Activated naive CD8-positive, alpha-beta T cell treated with anti-CD3 and anti-CD28 coated beads for 36 hours (primary cell): ENCODE measurements at places on chromosomes 11 and 22.

DNA sequence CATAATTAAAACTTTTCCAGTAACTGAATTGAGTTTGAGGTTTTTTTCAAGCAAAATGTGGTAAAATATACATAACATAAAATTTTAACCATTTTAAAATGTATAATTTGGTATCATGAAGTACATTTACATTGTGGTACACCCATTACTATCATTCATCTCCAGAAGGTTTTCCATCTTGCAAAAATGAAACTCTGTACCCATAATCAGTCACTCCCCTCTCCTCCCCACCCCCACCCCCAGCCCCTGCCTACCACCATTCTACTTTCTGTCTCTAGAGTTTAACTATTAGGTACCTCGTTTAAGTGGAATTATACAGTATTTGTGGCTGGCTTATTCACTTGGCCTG lies 63.7 kb downstream of the MICAL2 start:
- no peak for DNase-seq

- no peak for DNase-seq
Measured at GRCh38 chr22:22465782-22466181, 42.8 kb downstream of the ZNF280B start.

- no peak for DNase-seq
Measured at GRCh38 chr22:50423956-50424355, 50.9 kb downstream of the SBF1 start.

DNA sequence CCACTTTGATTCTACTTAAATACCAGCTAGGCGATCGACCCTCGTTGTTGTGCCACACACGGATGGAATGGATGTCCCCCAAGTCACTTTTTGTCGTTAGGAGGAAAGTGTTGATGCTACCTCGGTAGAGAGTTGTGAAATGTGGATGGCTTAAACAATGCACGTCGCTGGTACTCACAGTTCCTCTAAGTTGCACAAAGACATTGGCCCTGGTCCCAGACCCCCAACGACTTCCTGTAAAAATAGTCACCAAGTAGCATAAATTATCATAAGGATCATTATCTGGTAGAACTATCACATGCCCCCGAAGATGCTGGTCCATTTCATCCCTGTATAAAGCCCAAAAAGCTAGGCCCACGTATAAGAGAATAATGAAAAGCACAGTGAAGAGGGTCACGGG lies 3.8 kb downstream of the PKDREJ start:
- DNase-seq, result no peak

DNA sequence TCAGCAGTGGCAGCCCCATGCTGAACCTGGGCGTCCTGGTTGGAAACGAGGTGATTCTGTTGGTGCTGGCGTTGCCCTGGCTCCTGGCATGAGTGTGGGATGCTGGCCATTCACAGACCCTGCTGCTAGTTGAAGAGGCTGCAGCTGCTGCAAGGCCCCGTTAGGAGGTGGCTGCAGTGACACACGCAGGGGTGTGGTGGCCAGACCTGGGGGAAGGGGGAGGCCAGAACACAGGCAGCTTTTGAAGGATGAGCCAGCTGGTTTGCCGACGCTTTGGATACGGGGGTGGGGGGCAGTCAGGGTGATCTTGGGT lies 77.2 kb downstream of the MORC2 start:
- no peak for DNase-seq

- no peak for DNase-seq
Measured at GRCh38 chr11:105447936-105448702, 161.8 kb upstream of the GRIA4 start.

DNA sequence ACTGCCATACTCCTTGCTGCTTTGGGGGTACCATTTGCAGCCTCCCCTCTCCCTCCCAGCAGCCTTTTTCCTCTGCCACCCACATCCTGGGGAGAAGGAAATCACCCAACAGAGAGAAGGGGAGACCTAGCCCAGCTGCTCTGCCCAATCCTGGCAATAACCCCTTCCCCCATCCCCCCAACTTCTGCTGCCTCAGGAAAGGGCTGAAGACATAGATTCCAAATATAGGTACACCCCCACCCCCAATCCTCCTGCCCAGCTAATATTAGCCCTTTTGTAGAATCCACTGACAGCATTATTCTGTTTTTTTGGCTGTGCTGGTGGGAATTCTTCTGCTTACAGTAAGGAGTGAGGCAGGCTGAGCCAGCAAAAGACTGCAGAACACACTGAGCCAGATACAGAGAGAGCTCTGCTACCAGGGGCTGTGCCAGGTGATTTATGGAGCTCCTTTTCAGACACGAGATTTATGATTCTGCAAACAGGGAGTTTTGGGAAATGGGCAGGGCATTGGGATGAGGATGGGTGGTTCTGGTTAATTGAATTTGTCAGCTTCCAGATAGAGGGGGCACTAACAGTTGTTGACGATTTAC lies 164.0 kb downstream of the TENM4 start:
- DNase-seq, result no peak

- DNase-seq, result peak; percentile 89
Measured at GRCh38 chr22:29072193-29072978, 449 bp upstream of the KREMEN1 start.

DNA sequence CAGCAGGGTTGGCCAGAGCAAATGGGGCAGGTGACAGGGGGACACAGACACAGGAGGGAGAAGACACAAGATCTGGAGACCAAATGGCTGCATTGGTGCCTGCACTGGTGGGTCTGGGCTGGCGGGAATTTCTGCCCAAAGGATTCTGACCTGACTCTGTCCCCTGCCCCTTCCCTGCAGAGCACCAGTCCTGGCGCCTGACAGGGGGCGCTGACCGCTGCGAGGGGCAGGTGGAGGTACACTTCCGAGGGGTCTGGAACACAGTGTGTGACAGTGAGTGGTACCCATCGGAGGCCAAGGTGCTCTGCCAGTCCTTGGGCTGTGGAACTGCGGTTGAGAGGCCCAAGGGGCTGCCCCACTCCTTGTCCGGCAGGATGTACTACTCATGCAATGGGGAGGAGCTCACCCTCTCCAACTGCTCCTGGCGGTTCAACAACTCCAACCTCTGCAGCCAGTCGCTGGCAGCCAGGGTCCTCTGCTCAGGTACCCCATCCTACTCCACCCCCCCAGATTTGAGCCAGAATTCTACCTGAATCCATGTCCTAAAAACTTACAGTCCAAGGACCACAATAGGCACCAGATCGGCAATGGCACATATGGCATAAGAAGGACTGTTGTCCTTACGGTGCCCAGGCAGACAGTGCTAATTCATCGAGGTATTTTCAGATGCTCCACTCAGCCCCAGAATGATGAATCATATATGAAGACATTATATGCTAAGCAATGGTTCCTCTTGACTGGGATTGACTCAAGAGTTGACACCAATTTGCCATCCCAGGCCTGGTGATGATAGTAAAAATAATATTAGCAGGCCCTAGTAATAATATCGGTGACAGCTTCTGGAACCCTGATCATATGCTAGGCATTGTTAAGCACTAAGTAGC lies 38.2 kb downstream of the CD6 start:
- DNase-seq, result no peak

GRCh38 chr22:23305922-23306374 lies 125.6 kb downstream of the BCR start:
- DNase-seq, result no peak

DNA sequence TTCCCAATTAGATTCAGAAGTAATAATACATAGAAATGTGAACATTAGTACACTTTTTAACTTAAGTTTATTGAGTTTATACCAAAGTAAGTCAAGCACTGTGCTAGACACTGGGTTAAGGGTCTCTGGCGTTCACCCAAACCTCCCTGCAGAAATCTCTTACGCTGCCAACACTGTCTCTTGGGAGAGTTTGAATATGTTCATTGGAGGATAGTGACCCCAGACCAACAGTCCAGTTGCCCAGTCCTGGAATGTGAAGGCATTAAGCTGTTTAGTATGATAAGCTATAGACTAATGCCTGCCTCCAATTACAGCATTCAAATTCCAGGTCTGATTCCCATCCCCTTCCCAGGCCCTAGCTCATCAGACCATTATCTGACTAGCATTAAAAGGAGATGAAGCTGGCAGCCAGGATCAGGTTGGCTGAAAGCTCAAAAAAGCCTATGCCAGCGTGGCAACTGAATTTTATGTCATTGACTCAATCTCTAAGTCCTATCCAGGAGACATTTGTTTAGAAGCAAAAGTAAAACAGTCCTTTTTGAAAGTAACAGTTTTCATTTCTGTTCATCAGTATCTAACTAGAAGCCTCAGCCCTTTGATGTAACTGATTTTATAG lies 77.8 kb downstream of the SFI1 start:
- no peak for DNase-seq

GRCh38 chr22:36612458-36612857 lies 83.5 kb upstream of the EIF3D start:
- no peak for DNase-seq

DNA sequence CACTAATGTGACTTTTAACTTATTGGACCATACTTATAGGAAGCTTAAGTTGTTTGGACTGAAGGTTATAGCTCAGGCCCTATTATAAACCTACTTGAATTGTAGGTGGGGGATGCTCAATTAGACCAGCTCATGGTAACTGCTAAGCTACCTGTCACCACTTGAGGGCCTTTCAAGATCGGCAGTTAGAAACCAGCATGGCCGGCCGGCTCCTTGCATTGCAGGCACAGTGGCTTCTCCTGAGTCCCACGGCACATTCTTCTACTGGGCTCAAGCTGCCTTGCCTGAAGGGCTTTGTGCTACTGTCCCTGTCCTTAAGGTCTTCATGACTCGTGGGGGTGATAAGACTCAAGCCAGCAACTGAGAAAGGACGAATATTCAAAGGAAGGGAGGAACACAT lies 70.8 kb downstream of the TBC1D22A start:
- DNase-seq, result no peak

DNA sequence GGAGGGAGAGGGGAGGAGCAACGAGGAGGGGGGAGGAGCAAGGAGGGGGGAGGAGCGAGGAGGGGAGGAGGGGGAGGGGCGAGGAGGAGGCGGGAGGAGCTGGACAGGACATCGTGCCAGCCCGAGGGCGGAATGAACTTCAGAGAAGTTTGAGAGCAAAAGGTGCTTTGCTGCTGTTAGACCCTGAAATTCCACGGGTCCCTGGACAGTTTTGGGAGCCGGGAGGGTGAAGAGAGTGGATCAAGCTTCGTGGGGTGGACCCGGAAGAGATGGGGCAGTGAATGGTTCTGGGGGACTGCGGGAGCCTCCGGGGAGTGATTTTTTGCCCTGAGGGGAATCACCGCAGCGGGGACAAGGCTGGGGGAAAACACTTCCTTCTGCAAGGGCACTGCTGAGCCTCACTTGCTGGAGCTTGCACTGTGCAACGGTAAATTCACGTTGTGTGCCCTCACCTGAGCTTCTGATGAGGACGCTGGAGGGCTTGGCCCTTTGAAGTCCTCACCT lies 10.7 kb upstream of the NLRP6 start:
- DNase-seq, result peak; percentile 58

- DNase-seq, result no peak
Measured at GRCh38 chr11:80165744-80166143, 724.9 kb upstream of the TENM4 start.

- peak; percentile 41 for DNase-seq
Measured at GRCh38 chr11:64489831-64490441, 101.1 kb upstream of the SLC22A12 start.

DNA sequence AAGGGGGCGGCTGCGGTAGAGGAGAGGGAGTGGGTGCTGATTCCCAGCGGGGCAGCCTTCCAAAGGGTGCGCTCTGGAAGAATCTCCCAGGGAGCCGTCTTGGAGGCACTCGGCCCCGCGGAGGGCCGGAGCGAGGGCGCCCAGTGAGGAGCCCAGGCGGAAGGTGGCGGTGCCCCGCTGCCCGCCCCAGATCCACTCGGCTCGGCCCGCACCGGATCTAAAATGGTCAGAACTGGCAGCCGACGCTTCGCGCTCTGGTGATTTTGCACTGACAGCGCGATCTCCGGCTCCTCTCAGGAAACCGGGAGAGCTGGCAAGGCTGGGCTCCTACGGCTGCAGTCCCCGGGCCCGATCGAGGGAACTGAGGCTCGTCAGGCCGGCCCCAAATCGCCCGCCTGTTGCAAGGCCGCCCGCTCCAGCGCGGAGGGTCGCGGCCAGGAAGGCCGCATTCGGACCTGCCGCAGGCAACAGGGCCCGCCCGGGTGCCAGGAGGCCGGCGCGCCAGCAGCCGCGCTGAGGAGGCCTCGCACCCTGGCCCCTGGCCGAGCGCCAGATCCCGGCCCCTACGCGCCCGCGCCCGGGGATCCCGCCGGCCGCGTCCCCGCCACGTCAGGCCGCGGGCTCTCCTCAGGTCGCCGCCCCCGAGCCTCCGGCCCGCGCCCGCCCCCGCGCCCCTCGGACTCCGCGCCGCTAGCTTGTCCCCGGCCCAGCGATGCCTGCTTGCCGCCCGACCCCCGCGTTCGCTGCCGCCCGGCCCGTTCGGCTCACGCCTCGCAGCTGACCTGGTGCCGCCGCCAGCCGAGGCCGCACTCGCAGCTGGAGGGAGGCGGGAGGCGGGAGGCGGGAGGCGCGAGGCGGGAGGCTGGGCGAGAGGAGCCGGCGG lies at the start of gene KLHL22:
TSS of gene KLHL22 (minus strand) at position 818 of the 883 bp plus-strand sequence. CDS start 6,584 bp downstream, outside the sequence.
- peak; percentile 34 for DNase-seq

DNA sequence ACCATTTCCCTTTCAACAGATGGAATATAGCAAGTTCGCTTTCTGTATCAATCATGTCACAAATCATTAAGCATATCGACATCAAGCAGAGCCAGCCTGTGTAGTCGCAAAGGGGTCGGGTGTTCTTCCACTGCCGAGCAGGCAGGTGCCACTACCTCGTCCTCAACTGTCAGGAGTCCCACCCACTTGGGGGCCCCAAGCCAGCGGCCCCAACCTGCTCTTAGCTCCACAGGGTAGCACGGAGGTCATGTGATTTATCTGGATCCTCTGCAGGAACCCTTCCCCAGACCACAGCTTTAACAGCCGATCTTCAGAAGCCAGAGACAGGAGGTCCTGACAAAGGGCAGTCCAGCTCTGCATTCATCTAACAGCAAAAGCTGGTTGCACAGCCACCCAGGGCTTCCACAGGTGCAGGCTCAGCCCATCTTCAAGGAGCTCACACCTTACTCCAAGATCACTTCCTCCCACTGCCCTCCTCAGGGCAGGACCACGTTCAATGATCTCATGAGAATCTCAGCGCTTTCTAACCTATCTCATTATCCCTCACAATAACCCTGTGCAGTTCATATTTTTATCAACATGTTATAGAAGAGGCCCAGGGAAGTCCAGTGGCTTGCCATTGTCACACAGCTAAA lies 110.2 kb downstream of the TRIM29 start:
- DNase-seq, result no peak

- DNase-seq, result no peak
Measured at GRCh38 chr22:29031227-29032011, 30.2 kb downstream of the C22orf31 start.

- DNase-seq, result no peak
Measured at GRCh38 chr22:36465232-36466021, 16.0 kb downstream of the TXN2 start.

GRCh38 chr22:36593215-36593614 lies 64.2 kb upstream of the EIF3D start:
- DNase-seq, result no peak

GRCh38 chr11:8735094-8735493 lies 52.5 kb downstream of the RPL27A start:
- DNase-seq, result no peak

DNA sequence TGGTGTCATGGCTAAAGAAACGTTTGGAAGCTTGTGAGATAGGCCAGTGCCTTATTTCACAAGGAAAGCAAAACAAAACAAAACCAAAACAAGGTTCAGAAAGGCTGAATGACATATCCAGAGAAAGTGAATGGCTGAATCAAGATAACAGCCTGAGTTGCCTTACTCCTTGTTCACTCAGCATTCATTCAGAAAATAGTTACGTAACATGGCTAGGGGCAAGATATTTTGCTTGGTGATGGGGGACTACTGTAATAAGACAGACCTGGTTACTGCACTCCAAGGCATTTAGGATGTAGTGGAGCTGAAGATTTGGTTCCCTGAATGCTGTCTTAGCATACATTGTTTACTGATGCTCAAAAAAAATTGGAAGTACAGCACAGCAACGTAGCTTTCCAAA lies 47.7 kb downstream of the C11orf91 start:
- DNase-seq, result no peak
